Activated naive CD8-positive, alpha-beta T cell treated with anti-CD3 and anti-CD28 coated beads, Interleukin-2, amount 10 ng/mL, durations not matched to agents 7 days and 5 days (primary cell): ENCODE measurements at places on chromosomes 5 and 9. TPM values are rescaled to one million over a fixed set of nuclear protein-coding genes. Genes with fewer than 3 reads are reported as not detected.

RALGPS1 gene
- 5.1 TPM for total RNA-seq

INSL6 gene
- not detected for total RNA-seq

PCDHGB6 gene
- total RNA-seq: 0.11 TPM

DENND1A gene
- 13.9 TPM for total RNA-seq

C9 gene
- not detected for total RNA-seq

ANXA6 gene
- 518 TPM for total RNA-seq

FOXD4L4 gene
- 0.55 TPM for total RNA-seq

GRCh38 chr5:56735849-56736641 is 79.3 kb upstream of the MAP3K1 start:
- peaks cover 6% of the 10 kb centered on the region for H3K36me3 ChIP-seq
- DNase-seq: peak; percentile 43
- peaks cover 19% of the 10 kb centered on the region for H3K4me1 ChIP-seq
- H3K27ac ChIP-seq: peak overlapping the region; percentile 93
- H3K4me3 ChIP-seq: peak overlapping the region; percentile 56

- no peaks in the 10 kb centered on the region for H3K36me3 ChIP-seq
- H3K27me3 ChIP-seq: no peaks in the 10 kb centered on the region
- no peak overlapping the region for H3K27ac ChIP-seq
- no peak overlapping the region for H3K4me3 ChIP-seq
- no peaks in the 10 kb centered on the region for H3K4me1 ChIP-seq
Observed at GRCh38 chr9:138099803-138100598, 222.4 kb downstream of the CACNA1B start.

DNA sequence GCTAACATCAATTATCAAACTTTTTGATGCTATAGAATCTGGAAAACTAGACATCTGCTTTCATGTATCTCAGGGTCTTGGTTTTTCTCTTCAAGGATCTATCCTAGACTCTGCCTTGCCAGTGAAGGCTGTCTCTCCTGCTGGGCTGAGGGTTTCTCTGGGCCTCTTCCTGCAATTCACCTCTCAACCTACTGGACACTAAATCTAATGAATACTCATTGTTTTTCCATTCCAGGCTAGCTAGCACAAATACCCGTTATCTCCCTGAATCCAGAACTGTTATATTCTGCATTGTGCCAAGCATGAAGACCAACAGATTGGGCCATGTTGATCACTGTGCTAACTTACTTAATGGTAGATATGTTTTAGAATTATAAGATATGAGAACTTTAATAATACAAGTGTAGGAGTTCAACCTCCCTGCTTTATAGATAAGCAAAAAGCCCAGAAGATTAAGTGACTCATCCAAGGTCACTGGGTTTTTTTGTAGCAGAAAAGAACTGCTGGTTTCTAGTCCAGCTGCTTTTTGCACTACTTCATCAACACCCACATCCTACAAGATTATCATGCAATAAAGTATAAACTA is 56.5 kb upstream of the RNF38 start:
- no peak overlapping the region for H3K27ac ChIP-seq
- H3K4me3 ChIP-seq: peak overlapping the region; percentile 59
- DNase-seq: no peak
- peaks cover 45% of the 10 kb centered on the region for H3K4me1 ChIP-seq
- peaks cover 16% of the 10 kb centered on the region for H3K36me3 ChIP-seq

DNA sequence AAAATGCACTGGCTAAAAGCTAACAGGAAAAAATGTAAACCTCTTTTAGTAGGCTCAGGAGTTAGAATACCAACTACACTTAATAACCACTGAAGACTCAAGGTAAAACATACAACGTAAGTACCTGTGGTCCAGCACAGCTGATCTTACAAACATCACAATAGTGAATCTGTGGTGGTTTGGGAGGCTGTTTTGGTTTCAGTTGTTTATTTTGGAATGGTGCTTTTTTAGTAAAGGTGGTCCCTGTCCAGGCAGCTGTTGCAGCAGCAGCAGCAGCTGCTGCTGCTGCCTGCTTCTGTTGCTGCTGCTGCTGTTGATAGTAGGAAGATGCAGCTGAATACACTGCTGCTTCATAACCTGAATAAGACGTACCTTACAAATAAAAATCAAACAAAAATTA is 37.9 kb downstream of the ZFR start:
- no peak overlapping the region for H3K27ac ChIP-seq
- no peak for DNase-seq
- peaks cover 6% of the 10 kb centered on the region for H3K4me1 ChIP-seq

DNA sequence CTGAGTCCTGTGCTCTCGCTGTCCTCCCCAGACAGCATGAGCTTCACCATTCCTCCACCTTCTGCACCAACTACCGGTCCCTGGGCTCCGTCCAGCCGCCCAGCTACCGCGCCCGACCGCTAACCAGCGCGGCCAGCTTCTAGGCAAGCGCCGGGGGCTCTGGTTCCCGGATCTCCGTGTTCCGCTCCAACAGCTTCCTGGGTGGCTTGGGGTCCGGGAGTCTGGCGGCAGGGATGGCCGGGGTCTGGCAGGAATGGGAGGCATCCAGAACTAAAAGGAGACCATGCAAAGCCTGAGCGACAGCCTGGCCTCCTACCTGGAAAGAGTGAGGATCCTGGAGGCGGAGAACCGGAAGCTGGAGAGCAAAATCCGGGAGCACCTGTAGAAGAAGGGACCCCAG is 613.1 kb upstream of the PTGER4 start:
- no peaks in the 10 kb centered on the region for H3K4me1 ChIP-seq
- H3K27ac ChIP-seq: no peak overlapping the region
- no peaks in the 10 kb centered on the region for H3K27me3 ChIP-seq
- H3K36me3 ChIP-seq: no peaks in the 10 kb centered on the region
- H3K4me3 ChIP-seq: no peak overlapping the region

- no peaks in the 10 kb centered on the region for H3K36me3 ChIP-seq
- H3K27ac ChIP-seq: no peak overlapping the region
- no peak overlapping the region for H3K4me3 ChIP-seq
- no peaks in the 10 kb centered on the region for H3K27me3 ChIP-seq
- no peak for DNase-seq
Observed at GRCh38 chr5:27140831-27141230, 102.4 kb upstream of the CDH9 start.

GRCh38 chr9:76571743-76572146 is 112.8 kb downstream of the GCNT1 start:
- H3K4me3 ChIP-seq: peak overlapping the region; percentile 71
- peaks cover 42% of the 10 kb centered on the region for H3K27me3 ChIP-seq
- H3K27ac ChIP-seq: no peak overlapping the region
- DNase-seq: peak; percentile 47
- H3K36me3 ChIP-seq: peaks cover 21% of the 10 kb centered on the region

DNA sequence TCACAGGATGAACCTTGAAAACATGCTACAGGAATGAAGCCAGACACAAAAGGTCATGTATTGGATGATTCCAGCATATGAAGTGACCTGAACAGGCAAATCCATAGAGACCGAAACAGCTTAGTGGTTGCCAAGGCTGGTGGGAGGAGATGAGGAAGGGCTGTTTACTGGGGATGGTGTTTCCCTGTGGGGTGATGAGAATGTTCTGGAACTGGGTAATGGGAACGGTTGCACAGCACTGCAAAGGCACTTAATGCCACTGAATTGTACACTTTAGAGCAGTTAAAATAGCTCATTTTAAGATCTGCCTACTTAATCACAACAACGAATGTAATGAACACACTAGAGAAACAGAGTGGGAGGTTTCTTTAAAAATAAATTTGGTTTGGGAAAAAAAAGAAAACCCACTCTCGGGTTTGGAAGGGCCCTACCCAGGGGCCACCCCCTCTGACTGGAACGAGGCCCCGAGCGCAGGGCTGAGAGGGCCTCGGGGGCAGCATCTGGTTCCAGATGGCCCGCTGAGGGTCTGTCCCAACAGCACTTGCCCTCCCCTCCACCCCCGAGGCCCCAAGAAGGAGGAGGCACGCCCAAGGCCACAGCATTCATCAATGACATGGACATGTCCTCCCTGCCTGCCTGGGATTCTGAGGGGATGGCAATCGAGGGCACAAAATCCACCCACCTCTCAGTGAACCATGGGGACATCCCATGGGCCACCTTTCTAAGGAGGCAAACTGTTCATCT is 31.7 kb downstream of the SARDH start:
- H3K27ac ChIP-seq: no peak overlapping the region
- no peaks in the 10 kb centered on the region for H3K36me3 ChIP-seq
- no peak overlapping the region for H3K4me3 ChIP-seq
- no peaks in the 10 kb centered on the region for H3K27me3 ChIP-seq
- DNase-seq: no peak

DNA sequence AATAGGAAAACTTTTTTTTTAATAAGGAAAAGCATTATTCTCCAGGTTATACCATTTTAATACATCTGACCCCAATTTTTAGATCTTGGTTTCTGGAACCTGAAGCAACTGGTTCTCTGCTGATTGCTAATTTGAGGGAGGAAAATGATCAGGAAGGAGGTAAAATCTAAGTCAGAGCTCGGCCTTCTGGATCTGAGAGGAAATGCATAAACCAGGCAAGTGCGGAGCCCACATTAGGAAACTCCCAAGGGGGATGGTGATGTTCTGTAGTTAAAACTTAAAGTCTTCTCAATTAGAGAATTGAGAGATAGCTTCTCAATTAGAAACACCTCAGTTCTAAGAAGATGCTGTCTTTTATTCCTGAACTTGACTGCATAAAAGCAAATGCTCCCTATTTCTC is 113.5 kb downstream of the TSSK1B start:
- no peak for DNase-seq
- no peak overlapping the region for H3K27ac ChIP-seq
- H3K4me3 ChIP-seq: no peak overlapping the region
- no peaks in the 10 kb centered on the region for H3K36me3 ChIP-seq

DNA sequence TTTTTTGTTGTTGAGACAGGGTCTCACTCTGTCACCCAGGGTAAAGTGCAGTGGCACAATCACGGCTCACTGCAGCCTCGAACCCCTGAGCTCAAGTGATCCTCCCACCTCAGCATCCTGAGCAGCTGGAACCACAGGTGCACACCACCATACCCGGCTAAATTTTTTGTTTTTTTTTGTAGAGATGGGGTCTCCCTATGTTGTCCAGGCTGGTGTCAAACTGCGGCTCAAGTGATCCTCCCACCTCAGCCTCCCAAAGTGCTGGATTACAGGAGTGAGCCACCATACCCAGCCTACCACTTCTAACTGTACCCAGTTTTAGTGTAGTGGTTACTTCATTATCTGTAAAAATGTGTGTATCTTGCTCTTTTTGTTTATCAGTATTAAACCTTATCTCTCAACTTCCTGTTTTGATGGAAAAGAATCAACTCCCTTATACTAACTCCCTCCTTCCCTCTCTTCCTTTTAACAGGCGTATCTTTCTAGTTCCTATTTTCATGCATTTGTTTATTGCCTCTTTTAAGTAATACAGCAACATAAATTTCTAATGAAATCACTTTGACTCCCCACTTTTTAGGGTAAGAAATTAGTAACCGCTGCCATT is 33.1 kb downstream of the GRAMD2B start:
- H3K27me3 ChIP-seq: no peaks in the 10 kb centered on the region
- no peak overlapping the region for H3K4me3 ChIP-seq
- H3K36me3 ChIP-seq: peaks cover 14% of the 10 kb centered on the region
- DNase-seq: no peak

DNA sequence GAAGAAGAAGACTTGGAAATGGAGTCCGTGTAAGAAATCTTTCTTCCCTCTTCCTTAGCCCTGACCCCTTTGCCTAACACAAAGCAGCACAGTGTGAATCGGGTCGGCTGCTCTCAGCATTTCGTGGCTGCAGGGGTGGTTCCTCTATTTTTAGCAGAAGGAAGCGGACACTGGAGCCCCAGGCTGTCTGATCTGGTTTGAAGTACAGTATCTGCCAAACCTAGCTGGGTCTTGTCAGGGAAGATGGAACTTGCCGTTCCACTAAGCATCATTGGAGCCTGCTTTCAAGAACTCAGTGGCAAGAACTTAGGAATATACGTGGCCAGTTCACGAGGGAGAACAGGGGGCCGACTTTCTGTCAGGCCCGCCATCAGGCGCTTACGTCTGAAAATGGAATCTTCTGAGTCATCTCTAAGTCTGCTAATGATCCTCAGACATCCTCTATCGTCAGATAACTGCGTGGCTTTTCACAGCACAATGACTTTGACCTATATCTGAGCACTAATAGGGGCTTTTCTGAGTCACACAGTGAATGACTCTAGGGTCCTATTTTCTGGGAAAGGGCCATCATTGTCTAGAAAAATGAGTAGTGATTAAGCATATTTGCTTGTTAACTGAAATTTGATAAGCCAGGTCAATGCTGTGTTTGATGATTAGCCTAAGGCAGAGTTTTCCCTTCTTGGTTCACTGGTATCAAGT is 43.3 kb upstream of the NCS1 start:
- peak overlapping the region; percentile 78 for H3K4me3 ChIP-seq
- H3K27me3 ChIP-seq: no peaks in the 10 kb centered on the region
- peak overlapping the region; percentile 93 for H3K27ac ChIP-seq

DNA sequence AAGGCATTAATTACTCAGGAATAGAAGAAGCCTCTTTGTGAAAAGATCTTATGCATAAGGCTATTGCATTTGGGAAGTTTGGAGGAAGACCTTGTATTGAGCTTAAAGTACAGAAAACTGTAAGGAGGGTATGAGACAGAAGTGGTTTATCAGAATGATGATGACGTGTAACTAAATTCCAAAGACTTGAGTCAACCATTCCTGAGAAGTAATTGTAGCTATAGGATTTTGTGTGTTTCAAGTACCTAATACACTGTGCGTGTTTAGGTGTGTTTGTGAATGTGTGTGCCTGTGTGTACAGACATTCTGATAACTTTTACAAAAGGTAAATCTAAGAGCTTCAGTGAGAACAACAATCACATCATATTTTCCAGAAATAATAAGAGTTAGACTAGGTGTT is 46.5 kb upstream of the IRX2 start:
- peaks cover 3% of the 10 kb centered on the region for H3K27me3 ChIP-seq
- H3K27ac ChIP-seq: no peak overlapping the region
- H3K36me3 ChIP-seq: no peaks in the 10 kb centered on the region

DNA sequence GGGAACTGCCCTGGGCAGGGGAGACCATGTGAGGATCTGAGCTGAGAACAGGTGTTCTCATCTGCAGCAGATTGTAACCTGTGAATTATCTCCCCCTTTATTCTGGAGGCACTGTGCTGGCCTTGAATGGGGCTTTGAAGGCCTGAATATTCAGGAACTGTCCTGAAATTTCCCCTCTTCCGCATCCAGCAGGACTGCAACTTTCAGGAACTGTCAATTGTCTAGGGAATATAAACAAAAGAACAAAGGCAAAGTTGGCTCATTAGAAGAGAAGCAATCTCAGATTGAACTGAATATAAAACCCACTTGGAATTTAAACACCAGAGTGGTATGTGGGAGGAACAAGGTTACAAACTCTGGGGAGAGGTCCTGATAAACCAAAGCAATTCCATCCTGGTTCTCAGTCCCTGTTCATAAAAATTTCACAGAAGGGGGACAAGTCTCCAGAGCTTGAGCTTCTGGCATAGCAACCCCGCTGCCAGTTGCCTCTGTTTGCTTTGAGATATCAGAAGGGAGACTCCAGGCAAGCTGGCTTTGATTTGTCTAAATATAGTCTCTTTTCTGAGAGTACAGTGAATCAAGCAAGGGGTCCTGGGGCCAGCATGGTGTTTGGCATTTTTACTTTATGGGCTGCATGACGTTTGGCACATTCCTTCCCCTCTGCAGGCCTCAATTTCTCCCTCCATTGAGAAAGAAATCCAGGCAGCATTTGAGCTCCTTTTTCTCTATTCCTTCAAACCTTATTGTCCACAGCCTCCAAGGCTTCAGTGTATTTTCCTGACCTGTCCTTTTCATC is 47.5 kb downstream of the ADRB2 start:
- H3K27me3 ChIP-seq: peaks cover 15% of the 10 kb centered on the region
- no peaks in the 10 kb centered on the region for H3K36me3 ChIP-seq
- DNase-seq: no peak
- H3K4me3 ChIP-seq: no peak overlapping the region
